ENCODE measurements at places on chromosomes 1 and 21. TPM values are rescaled to one million over a fixed set of nuclear protein-coding genes. Genes with fewer than 3 reads are reported as not detected.
A peak's percentile ranks its signal among the peaks of the same experiment; 100 is the strongest.

RNU1-4 gene
- total RNA-seq, result under 0.01 TPM

DNA sequence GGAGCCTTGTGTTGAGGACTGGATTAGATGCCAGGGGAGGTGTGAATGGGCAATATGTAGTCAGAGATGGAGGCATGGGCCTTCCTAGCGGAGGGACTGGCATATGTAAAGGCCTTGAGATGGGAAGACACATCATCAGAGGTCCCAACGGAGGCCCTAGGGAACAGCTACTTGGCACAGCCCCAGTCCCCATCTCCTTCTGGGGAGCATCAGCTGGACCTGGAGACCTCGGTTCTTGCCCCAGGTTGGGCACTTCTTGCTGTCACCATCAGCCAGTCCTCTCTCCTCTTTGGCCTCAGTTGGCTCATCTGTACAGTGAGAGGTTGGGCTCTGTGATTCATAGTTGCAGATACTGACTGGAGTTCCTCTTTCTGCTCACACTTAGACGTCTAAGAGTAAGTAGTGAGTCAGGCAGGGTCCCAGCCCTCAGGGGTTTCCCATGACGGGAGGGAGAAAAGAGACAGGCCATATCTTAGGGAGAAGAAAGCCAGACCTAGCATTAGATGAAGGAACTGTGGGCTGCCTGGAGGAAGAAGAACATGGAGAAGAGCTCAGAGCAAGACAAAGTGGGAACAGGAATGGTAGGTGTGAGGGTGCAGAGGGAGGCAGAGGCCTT is 3.4 kb upstream of the MARCKSL1 start:
- DNase-seq, result no peak

GRCh38 chr1:23561076-23561812 is 1.9 kb upstream of the ID3 start:
- DNase-seq, result no peak

DNA sequence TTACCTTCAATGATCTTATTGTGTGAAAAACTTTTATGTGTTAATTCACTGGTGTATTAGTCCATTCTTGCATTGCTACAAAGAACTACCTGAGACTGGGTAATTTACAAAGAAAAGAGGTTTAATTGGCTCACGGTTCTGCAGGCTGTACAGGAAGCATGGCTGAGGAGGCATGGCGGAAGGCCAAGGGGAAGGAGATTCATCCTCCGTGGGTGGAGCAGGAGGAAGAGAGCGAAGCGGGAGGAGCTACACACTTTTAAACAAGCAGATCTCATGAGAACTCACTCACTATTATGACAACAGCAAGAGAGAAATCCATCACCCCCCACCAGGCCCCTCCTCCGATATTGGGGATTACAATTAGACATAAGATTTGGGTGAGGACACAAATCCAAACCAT is 44.2 kb upstream of the RGS7 start:
- no peak for DNase-seq

ELK4 gene
- total RNA-seq, result 44.2 TPM

DNA sequence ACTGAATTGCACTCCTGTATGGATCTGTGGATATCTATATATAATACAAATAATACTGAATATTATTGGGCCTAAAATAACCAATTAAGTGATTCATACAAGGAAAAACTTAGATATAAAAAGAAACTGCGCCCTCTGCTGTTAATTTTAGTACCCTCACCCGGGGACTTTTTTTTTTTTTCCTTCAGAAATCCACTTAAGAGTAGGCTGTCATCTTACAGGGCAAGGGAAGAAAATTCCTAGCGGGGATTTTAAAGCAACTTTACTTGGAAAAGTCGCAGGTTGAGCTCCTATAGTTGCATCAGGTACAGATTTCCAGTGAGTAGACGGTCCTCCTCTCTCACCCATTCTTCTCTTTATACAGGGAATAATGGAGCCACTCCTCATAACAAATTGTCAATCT is 1.3 kb downstream of the NTNG1 start:
- DNase-seq, result no peak

LIX1L gene
- 5.9 TPM for total RNA-seq

- DNase-seq, result no peak
Measured at GRCh38 chr1:180892272-180892671, 20.4 kb upstream of the KIAA1614 start.

PARK7 gene
- total RNA-seq, result 82.8 TPM

GRCh38 chr1:11062965-11063401 is 3.2 kb upstream of the SRM start:
- no peak for DNase-seq

PRELP gene
- 16.2 TPM for total RNA-seq

NR5A2 gene
- total RNA-seq, result 0.72 TPM

DNA sequence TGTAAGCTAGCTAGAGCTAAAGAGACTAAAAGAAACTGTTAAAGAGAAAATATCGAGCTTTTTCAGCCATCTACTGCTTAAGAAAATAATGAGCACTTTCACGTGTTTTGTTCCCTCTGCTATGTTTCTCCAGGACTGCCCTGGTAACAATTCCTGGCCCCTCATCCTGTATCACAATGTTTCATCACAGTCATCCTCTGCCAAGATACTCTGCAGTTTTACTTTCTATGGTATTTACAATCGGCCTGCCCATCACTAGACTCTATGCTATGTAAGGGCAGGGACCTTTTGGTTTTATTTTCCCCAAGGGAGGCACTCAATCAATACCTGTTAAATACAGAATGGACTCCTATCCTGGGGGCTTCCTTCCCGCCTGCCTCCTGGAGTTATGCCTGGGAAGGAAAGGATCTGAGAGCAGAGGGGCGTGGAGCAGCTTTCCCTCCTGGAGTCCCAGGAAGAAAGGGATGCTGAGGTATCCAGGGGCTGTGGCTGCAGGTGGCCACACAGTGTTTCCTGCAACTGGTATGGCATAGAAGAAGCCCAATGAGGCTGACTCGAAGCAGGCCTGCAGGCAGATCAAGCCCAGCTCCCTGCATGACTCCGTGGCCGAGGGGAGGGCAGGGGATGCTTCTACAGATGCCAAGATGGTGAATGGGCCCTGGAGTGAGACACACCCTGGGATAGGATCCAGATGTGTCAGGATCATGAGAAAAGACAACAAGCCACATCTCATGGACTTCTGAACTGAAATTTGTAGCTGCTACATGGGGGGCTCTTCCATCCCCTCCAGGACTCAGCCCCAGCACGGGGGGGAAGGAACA is 52.9 kb downstream of the MATN1 start:
- peak; percentile 66 for DNase-seq

- no peak for DNase-seq
Measured at GRCh38 chr1:16083486-16083885, 10.0 kb upstream of the FAM131C start.

SMPDL3B gene
- total RNA-seq, result 3.5 TPM

- DNase-seq, result no peak
Measured at GRCh38 chr1:18939398-18940302, 16.8 kb downstream of the IFFO2 start.

CCDC17 gene
- 1.7 TPM for total RNA-seq

DNA sequence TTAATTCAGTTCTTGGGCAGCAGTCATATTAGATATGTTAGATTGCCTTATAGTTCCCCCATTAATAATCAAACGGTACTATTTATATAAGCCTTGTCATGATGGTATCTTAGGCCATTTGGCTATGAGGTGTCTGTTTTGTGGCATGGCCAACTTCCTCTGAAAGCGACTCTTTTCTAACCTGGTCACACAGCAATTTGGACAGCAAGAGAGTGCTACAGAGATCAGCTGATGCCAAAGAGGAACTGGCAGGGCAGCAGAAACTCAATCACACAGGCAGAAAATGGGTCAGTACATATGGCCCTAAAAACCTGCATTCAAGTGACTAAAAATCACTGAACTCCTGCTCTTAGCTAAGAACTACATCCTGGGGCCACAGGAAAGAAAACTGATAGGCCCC is 13.4 kb upstream of the MUTYH start:
- peak; percentile 39 for DNase-seq

- DNase-seq, result no peak
Measured at GRCh38 chr1:149926296-149926695, 1.3 kb downstream of the SF3B4 start.

DNA sequence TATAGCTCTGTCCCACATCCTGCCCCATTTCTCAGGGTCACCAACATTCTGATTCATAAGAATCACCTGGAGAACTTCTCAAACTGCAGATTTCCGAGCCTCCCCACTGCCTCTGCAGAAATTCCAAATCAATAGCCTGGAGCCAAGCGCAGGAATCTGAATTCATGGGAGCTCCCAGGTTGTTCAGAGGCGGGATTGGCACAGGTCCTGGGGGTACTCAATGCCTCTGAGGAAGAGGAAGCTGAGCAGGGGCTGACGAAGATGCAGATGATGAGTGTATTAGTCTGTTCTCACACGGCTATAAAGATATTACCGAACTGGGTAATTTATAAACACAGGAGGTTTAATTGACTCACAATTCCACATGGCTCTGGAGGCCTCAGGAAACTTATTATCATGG is 455.5 kb downstream of the MATN1 start:
- DNase-seq, result peak; percentile 52

SLC9C2 gene
- not detected for total RNA-seq

DNA sequence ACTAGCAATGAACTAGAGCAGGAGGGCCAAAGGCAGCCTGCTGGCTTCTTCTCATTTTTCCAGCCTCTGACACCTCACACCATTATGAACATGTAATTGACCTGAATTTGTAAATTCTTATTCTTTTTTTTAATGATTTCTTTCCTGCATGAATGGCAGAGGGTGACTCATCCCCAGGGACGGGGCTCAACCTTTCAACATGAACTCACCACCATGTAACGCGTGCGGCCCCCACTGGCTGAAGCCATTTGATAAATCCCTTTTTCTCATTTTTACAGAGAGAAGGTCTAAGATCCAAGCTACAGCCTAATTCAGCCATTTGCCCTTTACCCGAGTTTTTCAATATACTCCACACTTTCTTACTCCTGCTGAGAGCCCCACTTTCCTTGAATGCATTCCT is 9.3 kb upstream of the ETS2 start:
- DNase-seq, result no peak

- DNase-seq, result no peak
Measured at GRCh38 chr1:244089561-244089960, 38.5 kb downstream of the ZBTB18 start.

GRCh38 chr1:97573553-97573952 is 347.3 kb downstream of the DPYD start:
- DNase-seq, result no peak

- no peak for DNase-seq
Measured at GRCh38 chr21:34545079-34545884, 33.3 kb upstream of the KCNE1 start.

Data from lower leg skin (tissue), 4 donors.